Stimulated activated CD8-positive, alpha-beta memory T cell treated with anti-CD3 and anti-CD28 coated beads, Interleukin-15, amount 100 ng/mL, for 24 hours (primary cell): ENCODE measurements at places on chromosomes 12 and 14.
A peak's percentile ranks its signal among the peaks of the same experiment; 100 is the strongest.

- DNase-seq, result no peak
Measured at GRCh38 chr12:97778111-97778510, 315.5 kb downstream of the RMST start.

- peak; percentile 6 for DNase-seq
Measured at GRCh38 chr12:93502802-93503623, 35.7 kb downstream of the MRPL42 start.

GRCh38 chr12:78229591-78230101 lies 399.0 kb downstream of the NAV3 start:
- no peak for DNase-seq

DNA sequence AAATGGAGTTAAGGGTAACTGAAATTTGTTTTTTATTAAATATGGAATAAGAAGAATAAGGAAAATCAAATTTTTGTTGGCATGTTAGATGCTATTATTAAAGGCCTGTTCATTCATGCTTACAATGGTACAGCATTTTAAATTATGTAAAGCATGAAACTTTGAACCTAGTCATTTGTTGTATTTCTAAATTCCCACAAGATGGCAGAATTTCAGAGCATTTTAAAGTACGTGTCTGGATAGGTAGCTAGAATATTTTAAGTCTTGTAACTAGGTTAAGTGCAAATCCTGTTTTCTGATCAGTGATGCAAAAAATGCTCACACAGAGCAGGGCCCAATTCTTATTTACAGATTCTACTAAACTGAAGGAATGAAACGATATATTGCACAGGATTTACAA lies 585.6 kb upstream of the MIS18BP1 start:
- no peak for DNase-seq
